Immature natural killer cell (primary cell): ENCODE measurements at places on chromosomes 4 and X.

DNA sequence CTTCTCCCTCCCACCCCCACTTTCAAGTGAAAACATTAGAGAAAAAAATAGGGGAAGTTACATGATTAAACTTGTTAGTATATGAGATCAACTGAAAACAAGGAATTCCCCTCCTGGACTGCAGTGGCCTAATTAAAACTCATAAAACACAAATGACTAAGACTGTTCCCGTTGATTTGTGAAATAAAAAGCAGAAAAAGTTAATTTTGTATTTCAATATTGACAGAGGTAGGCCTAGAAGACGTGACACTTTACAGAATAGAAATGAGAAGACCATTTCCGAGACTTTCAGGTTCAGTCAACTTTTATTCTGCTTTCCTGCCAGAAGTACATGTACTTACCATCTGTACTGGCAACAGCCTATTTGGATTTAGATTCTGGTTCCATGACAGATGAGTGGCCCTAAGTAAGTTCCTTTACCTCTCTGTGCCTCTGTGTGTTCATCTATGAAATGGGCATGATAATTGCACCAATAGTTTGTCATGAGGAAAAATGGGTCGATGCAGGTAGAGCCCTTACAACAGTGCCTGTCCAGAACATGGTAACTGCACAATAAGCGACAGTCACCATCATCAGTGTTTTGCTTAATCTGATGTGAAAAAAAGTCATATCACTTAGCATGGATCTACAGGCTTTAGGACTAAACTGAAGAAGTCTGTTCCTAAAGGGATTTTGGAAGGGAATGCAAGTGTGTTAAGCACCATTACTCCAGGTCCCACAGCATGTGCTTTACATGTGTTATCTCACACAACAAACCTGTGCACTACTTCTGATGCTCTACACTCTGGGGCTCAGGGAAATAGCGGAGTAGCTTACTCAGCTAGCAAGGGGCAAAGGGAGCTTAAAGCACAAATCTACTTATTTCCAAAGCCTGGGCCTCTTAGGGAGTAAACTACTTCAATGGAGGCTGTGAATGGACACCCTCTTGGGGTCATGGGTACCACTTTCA is 562.3 kb upstream of the DIPK2B start:
- H3K27me3 ChIP-seq, result peaks cover 6% of the 10 kb centered on the region
- peak overlapping the region; percentile 42 for H3K4me3 ChIP-seq
- H3K36me3 ChIP-seq, result peaks cover 7% of the 10 kb centered on the region
- peaks cover 90% of the 10 kb centered on the region for H3K4me1 ChIP-seq

DNA sequence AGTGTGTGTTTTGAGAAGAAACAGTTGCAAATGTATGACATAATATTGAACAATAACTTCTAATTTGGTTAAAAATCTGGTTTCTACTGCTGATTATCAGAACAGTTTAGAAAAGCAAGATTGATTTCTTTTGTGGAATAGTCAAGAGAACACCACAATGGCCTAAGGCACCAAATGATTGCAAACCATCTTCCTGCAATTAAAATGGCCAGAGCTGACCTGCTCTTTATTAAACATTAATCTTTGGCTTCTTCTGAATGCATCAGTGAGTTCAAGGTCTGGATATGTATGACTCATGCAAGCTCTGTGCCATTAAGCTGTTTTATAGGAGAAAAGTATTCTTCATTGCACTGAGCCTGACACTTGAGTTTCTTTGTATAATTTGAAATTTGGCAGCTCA is 107.8 kb upstream of the PDHA2 start:
- no peaks in the 10 kb centered on the region for H3K4me1 ChIP-seq
- DNase-seq, result no peak
- no peak overlapping the region for H3K4me3 ChIP-seq
- no peaks in the 10 kb centered on the region for H3K27me3 ChIP-seq

DNA sequence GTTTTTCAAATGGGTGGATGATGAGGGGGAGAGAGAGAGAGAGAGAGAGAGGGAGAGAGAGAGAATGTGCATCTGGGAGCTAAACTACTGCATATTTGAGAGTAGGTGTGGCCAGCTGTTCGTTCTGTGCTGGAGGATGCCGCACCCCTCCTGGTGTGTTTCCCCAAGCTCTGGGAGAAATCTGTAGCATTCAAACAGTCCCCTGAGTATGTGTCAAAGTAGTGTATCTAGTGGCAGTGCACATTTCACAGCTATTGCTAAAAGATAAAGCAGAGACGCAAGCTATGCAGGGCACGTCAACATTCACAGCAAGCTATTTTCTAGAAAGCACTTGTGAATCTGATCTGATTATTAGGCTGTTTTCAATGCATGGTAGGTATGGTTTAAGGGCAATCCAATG is 83.5 kb upstream of the LIMCH1 start:
- no peaks in the 10 kb centered on the region for H3K27me3 ChIP-seq
- H3K36me3 ChIP-seq, result no peaks in the 10 kb centered on the region
- H3K27ac ChIP-seq, result no peak overlapping the region
- DNase-seq, result no peak

- H3K4me1 ChIP-seq, result no peaks in the 10 kb centered on the region
- H3K4me3 ChIP-seq, result no peak overlapping the region
- H3K36me3 ChIP-seq, result no peaks in the 10 kb centered on the region
- DNase-seq, result no peak
- H3K27ac ChIP-seq, result no peak overlapping the region
Observed at GRCh38 chrX:103716962-103717361, 6.3 kb downstream of the TMEM31 start.

DNA sequence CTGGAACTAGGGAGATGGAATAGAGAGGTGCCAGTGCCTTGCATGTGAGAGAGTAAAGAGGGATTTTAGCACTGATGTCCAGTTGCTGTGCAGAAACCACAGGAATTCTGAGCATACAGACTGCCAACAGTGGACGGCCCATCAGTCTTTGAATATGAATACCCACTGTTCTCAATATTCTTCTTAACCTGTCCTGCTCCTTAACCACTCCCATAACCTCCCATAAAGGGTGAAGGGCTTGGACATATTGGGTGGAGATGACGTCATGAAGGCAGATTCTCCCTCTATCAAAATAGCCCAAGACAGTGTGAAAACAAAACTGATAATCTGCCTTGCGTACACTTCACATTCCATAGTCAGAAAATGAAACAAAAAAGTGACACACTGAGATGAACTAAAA is 1313.7 kb upstream of the PABPC4L start:
- no peak overlapping the region for H3K4me3 ChIP-seq
- DNase-seq, result no peak
- H3K27me3 ChIP-seq, result no peaks in the 10 kb centered on the region
- H3K36me3 ChIP-seq, result no peaks in the 10 kb centered on the region
- H3K4me1 ChIP-seq, result no peaks in the 10 kb centered on the region

- H3K36me3 ChIP-seq, result no peaks in the 10 kb centered on the region
- no peak overlapping the region for H3K27ac ChIP-seq
- no peaks in the 10 kb centered on the region for H3K4me1 ChIP-seq
- H3K27me3 ChIP-seq, result no peaks in the 10 kb centered on the region
Observed at GRCh38 chr4:32435308-32435707, 1715.1 kb downstream of the PCDH7 start.

DNA sequence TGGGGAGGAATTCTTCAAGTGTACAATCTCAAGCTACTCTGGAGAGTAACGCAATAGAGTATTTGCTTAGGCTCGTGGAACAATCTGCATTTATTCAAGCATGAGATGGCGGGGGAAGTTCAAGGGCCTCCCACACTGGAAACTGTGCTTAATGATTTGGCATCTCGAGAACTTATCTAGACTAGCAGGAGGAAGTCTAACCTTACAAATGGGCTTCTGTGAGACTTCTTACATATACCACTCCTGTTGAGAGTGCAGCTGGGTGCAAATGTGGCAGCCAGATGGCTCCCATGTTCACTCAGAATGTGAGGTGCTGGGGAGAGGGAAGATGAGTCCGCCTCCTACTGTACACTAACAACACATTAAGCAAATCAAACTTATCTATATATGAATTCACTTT is 29.3 kb upstream of the PTPN13 start:
- no peaks in the 10 kb centered on the region for H3K4me1 ChIP-seq
- no peaks in the 10 kb centered on the region for H3K36me3 ChIP-seq
- no peak overlapping the region for H3K27ac ChIP-seq
- H3K27me3 ChIP-seq, result no peaks in the 10 kb centered on the region

DNA sequence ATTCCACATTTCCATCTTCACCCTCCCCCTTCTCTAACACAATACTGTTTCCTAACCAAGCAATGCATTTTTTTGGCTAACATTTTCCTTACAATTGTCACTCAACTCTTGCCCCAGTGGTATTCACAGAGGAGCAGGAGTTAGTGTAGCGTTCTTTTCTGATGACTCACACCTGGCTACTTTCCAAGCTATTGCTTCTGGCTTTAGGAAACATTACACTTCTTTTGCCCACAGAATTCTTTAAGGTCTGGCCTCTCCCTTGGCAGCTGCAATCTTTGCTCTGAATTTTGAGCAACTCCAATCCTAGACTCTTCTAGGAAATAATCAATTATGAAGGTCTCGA is 27.5 kb upstream of the PDGFC start:
- H3K27me3 ChIP-seq, result no peaks in the 10 kb centered on the region
- H3K27ac ChIP-seq, result no peak overlapping the region
- no peak overlapping the region for H3K4me3 ChIP-seq
- no peaks in the 10 kb centered on the region for H3K4me1 ChIP-seq
- DNase-seq, result no peak
- peaks cover 11% of the 10 kb centered on the region for H3K36me3 ChIP-seq

DNA sequence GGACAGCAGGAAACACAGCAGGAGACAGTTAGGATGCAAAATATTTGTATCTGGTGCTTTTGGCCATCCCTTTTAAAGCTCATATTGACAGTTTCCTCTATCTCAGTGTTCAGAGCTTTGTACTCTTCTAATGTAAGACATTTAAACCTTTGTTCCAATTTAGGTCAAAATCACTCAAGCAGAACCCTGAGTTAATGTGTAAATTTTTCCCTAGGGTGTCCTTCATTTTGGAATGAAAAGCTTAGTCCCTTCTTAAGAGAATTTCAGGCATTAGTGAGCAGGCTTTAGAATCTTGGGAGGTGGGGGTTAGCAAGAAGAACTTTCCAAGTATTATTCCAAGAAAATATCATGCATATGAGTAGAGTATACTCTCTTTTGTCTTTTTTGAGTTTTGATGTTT is 188.7 kb downstream of the GBA3 start:
- H3K27ac ChIP-seq, result no peak overlapping the region
- H3K27me3 ChIP-seq, result no peaks in the 10 kb centered on the region
- no peaks in the 10 kb centered on the region for H3K36me3 ChIP-seq
- no peak for DNase-seq

GRCh38 chr4:138948918-138949317 is 66.7 kb upstream of the NOCT start:
- H3K4me3 ChIP-seq, result no peak overlapping the region
- H3K27ac ChIP-seq, result no peak overlapping the region
- no peaks in the 10 kb centered on the region for H3K36me3 ChIP-seq
- no peak for DNase-seq

DNA sequence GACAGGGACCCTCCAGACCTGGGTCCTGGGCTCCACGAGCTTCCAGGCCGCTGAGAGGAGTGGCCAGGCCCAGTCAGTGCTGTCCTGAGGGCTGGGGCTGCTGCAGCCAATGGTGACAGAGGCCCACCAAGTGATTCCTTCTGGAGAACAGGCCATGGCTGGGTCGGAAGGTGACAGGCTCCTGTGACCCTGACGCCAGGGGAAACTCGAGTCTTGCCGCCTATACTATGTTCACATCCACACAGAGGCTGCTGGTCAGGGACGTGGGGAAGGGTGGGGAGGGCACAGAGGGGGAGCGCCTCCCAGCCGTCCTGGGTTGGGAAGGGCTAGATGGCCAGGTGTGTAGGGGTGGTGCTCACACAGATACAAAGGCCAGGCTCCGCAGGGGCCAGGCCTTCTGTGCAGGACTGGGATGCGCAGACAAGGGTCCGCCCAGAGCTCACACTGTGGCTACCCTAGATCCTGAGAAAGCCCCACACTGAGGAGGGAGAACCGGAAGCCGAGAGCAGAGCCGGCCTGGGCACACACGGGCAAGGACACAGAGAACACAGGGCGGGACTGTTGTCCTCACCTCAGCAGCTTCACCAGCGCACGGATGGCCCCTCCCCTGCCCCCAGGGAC is 81.4 kb downstream of the HTRA3 start:
- no peak overlapping the region for H3K27ac ChIP-seq
- no peak for DNase-seq
- peaks cover 2% of the 10 kb centered on the region for H3K27me3 ChIP-seq
- no peaks in the 10 kb centered on the region for H3K36me3 ChIP-seq
- H3K4me1 ChIP-seq, result no peaks in the 10 kb centered on the region

DNA sequence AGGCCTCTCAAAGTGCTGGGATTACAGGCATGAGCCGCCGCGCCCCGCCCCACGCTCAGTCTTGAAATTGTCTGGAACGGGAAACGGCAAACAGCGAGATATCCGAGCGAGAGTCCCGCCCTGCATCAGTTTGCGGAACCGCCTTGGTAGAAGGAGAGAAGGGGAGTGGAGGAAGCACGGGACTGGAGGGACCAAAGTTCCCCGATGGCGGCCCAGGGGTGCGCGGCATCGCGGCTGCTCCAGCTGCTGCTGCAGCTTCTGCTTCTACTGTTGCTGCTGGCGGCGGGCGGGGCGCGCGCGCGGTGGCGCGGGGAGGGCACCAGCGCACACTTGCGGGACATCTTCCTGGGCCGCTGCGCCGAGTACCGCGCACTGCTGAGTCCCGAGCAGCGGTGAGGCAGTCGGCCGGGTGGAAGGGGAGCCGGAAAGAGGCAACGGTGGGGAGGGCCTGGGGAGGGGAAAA is at the start of gene BST1:
BST1 (plus strand) TSS at position 125 of the 463 bp plus-strand sequence; CDS start at position 205, 80 bp downstream.
- H3K27ac ChIP-seq, result peak within 1 kb of the TSS; percentile 32
- DNase-seq, result peak; percentile 34
- peak within 1 kb of the TSS; percentile 92 for H3K4me3 ChIP-seq
- H3K36me3 ChIP-seq, result no peaks in the 10 kb centered on the region
- H3K27me3 ChIP-seq, result peaks cover 4% of the 10 kb centered on the region
